ENCODE measurements at places on chromosomes 1 and 21.

GRCh38 chr1:27598902-27599528 lies 4.9 kb downstream of the AHDC1 start:
- peak; percentile 96 for DNase-seq

DNA sequence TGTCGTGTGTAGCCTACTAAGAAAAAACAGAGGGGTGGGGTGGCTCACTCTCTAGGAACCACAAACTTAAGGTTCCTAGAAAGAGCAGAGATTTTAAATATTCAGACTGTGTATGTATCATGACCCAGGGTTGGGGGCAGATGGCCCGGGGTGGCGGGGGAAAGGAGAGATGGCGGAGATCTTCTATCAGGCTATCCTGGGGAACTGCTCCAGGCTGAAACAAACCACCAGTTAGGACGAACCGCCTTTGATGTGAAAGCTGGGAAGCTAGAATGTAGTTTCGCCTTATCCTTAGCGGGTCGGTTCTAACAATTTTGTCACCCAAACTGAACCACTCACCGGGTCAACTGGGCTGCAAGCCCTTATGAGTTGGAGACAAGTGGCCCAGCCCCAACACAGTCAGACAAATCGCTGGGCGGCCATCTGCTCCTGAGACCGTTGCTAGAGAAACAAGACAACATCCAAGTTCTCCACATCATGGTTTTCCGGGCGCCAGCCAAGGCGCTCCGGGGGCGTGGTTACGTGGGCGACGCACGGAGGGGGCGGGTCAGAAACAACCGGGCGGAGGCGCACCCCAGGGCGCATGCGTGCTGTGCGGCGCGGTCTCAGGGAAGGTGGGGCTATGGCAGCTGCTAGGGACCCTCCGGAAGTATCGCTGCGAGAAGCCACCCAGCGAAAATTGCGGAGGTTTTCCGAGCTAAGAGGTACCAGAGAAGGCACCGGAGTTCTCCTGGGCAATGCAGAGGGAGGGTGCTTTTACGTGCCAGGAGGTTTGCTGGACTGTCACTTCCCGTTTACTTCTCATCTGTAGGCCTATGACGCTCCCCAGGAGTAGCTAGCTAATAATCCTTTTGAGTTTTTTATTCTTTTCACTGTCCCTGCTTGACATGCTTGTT lies at the start of the genes FPGT and LRRIQ3:
FPGT (plus strand) TSS at position 586 of the 896 bp plus-strand sequence; CDS start at position 623, 37 bp downstream.
LRRIQ3 (minus strand) TSS at position 520 of the 896 bp plus-strand sequence. CDS start 14,492 bp downstream, outside the sequence.
- DNase-seq, result peak; percentile 98

GRCh38 chr1:48442864-48443619 lies 29.0 kb downstream of the SPATA6 start:
- no peak for DNase-seq

DNA sequence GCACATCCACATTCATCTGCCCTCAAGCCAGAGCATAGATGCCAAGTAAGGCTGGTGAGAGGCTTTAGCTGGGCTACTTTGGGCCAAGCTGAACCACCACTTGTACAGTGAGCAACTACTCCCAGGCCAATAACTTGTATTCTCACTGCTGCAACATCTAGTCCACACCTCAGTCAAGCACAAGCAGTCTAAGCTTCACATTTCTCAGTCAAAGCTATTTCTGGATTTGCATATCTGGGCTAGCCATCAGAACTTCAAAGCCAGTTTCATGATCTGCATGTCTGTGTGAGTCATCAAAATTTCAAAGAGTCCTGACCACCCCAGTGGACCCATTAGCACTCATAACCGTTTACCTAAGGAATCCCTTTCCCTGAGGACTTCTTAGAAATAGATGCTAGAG lies 77.7 kb upstream of the DIRAS3 start:
- peak; percentile 89 for DNase-seq

DNA sequence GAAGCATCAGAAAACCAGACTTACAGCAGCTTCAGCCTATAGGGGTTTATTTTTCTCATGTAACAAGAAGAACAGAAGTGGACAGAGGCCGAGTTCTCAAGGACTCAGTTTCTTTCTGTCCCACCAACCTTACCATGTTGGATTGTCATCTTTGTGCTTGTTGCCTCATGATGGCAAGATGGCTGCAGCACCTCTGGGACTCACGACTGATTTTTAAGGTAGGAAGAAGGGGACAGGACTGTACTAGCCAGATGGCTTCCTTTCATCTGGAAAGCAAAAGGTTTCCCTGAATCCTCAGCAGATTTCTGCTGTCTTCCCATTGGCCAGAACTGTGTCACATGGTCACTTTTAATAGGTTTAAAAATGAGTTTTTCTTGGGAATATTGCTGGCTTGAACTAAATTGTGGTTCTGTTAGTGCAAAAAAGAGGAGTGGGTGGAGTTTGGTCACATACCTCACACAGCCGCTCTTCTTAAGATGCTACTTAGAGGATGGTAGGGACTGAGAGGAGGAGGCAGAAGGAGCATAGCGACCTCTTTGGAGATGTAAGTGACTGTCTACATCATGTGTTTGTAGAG lies 48.1 kb upstream of the ENAH start:
- no peak for DNase-seq

DNA sequence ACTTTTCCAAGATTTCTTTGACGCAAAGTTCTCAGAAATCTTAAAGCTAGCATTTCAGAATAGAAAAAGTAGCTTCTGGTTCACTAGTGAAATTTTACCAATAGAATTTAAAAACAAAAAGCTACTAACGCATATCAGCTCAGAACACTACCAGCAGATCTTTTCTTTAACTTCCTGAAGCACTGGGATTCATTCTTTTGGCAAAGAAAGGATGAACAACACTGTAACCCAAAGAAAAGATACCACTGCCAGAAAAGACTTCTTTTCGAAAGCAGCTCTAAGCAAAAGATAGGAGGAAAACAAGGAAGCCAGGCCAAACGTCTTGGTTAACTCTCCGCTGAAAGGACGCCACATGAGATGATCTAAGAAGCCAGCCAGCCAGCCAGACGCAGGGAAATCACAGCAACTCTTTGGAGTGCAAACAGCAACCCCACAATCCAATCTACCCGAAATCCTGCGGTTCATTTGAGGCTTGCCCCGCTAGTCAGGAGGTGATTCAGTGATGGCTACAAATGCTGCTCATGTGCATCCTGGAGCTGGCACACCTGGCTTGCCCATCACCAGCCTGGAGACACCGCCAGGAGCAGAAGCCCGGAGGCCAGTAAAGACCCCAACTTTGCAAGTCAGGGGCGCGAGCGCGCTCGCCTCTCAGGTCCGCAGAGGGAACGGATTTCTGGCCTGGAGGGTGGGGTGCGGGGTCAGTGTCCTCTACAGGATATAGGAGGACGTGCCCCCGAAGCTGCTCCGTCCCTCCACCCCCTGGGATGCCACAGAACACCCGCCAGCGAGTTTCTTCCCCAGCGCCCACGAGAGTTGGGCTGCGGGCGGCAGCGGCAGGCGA lies 812 bp downstream of the NBPF1 start:
- peak; percentile 89 for DNase-seq

- DNase-seq, result no peak
Measured at GRCh38 chr1:75542818-75543570, 67.9 kb downstream of the SLC44A5 start.

DNA sequence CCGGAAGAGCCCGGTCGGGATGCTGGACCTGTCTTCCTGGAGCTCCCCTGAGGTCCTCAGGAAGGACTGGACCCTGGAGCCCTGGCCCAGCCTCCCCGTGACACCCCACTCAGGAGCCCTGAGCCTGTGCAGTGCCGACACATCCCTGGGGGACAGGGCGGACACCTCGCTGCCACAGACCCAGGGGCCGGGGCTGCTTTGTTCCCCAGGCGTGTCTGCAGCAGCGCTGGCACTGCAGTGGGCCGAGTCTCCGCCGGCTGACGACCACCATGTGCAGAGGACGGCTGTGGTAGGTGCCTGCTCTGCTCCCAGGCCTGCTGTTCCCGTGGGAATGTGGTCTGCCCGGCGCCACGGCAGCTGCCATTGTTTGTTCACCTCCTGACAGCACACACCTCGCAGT lies 42.1 kb upstream of the DIP2A start:
- no peak for DNase-seq

DNA sequence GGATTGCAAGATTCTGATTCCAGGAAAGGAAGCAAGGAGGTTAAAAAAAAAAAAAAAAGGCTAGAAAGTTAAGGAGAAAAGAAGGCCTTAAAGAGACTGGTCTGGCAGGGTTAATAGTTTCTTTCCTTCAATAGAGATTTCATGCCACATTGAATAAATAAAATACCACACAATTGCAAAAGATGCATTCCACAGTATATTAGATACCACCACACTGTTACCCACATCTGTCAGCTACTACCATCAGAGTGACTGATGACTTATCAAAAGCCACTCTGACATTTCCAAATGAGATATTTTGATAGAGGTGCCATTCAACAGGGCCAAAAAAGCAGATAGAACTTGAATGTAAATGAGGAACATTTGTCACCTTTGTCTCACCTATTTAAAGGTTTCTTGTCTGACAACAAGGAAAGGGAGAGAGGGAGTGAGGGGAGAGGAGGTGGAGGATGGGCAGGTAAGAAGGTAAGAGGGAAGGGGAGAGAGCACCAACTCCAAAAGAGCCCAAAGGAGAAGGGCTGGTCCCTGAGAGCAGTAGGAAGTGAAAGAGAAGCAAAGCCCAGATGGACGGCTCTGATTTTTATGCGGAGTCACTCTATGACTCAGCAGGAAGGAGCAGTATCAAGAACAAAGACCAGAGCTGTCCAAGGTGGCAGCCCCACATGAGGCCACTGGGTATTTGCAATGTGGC lies 38.3 kb downstream of the LRRN2 start:
- DNase-seq, result peak; percentile 87

- DNase-seq, result no peak
Measured at GRCh38 chr1:50955116-50955515, 5.0 kb downstream of the FAF1 start.

GRCh38 chr21:33870768-33871167 lies 44.8 kb downstream of the ATP5PO start:
- no peak for DNase-seq
